ENCODE measurements at places on chromosomes 2 and 18.

GRCh38 chr18:54717673-54718407 is 110.4 kb upstream of the RAB27B start:
- no peak for DNase-seq

DNA sequence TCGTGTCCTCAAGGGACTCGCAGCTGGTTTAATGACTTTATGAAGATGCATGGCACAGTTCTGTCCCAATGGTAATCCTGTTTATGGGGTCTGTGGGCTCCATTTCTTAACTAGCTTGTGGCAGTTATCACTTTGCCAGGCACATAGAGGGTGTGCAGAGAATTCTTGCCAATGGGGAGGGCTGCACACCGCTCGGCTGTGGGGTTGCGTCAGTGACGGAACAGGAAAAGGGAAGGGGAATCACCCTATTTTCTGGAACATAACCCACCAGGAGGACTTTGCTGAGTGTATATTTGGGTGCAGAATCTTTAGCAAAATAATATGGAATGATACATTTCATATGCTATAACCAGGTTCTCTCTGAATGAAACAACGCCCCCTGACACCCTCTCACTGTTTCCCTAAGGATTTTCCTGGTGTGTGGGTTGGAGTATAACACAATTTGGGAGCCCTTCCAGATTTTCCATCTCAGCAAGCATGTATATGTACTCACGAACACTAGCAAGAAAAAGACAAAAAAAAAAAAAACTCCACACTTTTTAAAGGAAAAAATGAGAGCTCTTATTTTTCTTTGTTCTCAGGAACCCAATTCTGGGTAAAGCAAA is 43.9 kb upstream of the TRIB2 start:
- DNase-seq = no peak

DNA sequence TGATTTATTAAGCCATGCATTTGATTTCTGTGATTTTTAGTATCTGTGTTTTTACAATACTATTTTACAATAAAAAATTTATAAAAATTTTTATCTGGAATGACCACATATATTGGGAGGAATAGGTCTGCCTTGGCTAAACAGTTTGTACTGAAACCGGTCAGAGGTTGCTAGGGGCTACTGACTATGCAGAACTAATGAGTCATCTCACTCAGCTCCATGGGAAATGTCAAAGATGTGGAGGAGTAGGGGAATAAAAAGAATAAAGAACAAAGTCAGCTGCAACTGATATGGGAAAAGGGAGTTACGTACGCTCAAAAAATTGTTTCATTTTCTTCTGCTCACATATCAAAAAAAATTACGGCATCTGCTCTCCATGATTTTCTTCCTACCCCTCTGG is 8.6 kb upstream of the TMEM163 start:
- no peak for DNase-seq

DNA sequence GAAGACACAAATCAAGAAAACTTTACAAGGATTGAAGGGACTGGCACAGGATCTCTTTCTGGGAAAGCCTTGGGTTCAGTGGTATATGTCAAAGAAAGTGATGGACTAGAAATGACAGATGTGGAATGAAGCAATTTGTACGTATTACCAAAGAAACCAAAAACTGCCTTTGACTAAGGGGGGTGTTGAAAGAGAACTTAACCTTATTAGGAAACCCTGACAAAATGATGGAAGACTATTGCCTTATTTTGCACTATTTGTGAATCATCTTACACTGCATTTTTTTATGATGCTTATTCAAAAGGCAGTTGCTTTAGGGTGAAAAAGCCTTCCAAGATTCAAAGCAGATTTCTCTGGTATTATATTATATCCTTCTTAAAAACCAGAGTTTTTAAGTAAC is 4.0 kb downstream of the TSGA10 start:
- no peak for DNase-seq

GRCh38 chr2:217959723-217960122 is 43.1 kb downstream of the TNS1 start:
- DNase-seq = no peak

DNA sequence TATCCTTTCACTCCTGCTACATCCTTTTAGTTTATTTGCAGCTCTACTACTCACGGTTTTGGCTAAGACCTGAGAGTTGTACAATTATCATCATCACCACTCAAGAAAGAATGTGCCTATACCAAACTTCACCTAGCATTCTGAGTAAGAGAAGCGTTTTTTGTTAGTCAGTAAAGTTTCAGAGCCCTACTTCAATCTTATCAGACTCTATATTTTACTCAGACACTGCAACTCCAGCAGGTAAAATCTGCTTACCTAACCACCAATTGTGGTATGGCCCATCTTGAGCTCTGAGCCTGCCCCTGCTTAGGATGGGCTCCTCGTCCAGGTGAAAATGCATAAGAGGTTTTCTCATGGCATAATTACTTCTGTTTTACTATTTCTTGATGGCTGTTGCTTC is 37.1 kb downstream of the ICOS start:
- DNase-seq = no peak
